ENCODE measurements at places on chromosomes 12 and 14.
A peak's percentile ranks its signal among the peaks of the same experiment; 100 is the strongest.

DNA sequence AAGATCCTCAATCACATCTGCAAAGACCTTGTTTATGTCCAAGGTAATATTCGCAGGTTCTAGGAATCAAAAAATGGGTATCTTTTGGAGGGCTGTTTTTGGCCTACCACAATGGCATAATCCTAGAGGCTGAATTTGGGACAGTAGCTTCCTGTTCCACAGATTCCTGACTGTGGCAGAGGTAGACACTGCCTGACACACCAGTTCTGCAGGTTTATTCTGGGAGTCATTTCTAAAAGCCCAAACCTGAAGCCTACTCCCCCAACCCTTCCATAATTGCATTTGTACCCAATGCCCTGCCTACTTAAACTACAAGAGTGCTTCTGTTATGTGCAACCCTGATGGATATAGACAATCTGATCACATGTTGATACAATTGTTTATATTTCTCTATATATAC lies 378.9 kb downstream of the PCNX1 start:
- no peak for DNase-seq

DNA sequence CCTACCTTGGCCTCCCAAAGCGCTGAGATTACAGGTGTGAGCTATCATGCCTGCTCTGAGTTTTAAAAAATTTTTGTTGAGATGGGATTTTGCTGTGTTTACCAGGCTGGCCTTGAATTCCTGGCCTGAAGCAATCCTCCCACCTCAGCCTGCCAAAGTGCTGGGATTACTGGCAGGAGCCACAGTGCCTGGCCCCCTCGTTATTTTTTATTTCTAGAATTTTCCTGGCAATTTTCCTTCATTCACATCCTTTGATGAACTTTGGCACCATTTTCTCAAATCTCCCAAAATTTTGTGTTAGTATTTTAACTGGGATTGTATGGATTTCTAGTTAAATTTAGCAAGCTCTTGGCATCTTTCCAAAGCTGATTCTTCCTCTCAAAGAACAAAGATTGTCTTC lies 24.6 kb upstream of the SCARB1 start:
- DNase-seq = no peak

GRCh38 chr12:99302874-99303273 lies 344.7 kb upstream of the GARIN6 start:
- no peak for DNase-seq

DNA sequence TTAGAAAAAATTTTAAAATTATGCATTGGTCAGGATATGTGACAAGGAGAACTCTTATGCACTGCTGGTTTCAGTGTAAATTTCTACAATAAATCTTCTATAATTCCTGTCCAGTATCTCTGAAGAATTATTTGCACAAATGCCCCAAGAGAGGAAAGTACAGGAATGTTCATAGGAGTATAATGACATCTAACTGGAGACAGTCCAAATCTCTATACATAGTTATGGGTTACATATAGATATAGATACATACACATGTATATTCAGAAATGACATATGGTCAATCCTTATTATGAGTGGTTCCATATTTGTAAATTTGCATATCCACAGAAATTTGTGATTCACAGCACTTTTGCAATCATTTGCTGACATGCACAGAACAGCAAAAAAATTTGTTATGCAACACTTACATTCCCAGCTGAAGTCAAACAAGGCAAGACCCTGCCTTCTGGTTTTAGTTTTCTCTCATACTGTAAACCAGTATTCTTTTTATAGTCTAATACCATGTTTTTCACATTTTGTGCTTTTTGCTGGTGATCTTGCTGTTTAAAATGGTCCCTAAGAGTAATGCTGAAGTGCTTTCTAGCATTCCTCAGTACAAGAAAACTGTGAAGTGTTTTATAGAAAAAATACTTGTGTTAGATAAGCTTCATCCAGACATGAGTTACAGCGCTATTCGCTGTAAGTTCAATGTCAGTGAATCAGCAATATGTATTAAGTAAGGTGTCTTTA lies 103.8 kb downstream of the SLC16A7 start:
- DNase-seq = no peak

GRCh38 chr14:50087341-50088116 lies 28.8 kb downstream of the VCPKMT start:
- DNase-seq = no peak

- DNase-seq = no peak
These were observed 32.9 kb downstream of the FBXW8 start for GRCh38 chr12:116943419-116944372.

GRCh38 chr12:96719660-96720362 lies 187.2 kb upstream of the NEDD1 start:
- DNase-seq = peak; percentile 1

- no peak for DNase-seq
These were observed 6.8 kb downstream of the SCYL2 start for GRCh38 chr12:100273782-100274181.

DNA sequence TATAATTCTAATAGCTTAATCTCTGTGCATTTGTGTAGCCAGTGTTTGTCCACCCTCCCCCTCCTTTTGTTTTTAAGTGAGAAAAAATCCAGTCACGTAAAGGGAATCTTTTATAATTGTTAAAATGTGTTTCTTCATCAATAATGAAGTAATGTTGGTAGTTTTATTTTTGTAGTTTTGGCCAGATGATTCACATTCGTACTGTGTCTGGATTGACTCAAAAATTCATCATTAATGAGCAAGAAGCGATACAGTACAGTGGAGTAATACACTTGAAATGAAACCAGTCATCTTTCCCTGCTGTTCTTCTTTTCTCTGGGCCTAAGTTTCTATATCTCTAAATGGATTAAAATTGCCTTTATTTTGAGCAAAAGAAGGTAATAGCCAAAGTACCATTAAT lies 86.5 kb downstream of the SRGAP1 start:
- DNase-seq = no peak
